Left ventricle myocardium inferior (tissue), 1 donor: ENCODE measurements at places on chromosomes 4 and X. TPM values are rescaled to one million over a fixed set of nuclear protein-coding genes. Genes with fewer than 3 reads are reported as not detected.

GRCh38 chrX:46953597-46953996 is 41.4 kb downstream of the JADE3 start:
- no peak for DNase-seq
- peaks cover 34% of the 10 kb centered on the region for H3K4me1 ChIP-seq
- H3K36me3 ChIP-seq = no peaks in the 10 kb centered on the region
- H3K27ac ChIP-seq = peak overlapping the region; percentile 44
- no peak overlapping the region for H3K4me3 ChIP-seq

- no peaks in the 10 kb centered on the region for H3K4me1 ChIP-seq
- H3K27ac ChIP-seq = no peak overlapping the region
These were observed 205.4 kb downstream of the CFAP299 start for GRCh38 chr4:80540785-80541469.

DNA sequence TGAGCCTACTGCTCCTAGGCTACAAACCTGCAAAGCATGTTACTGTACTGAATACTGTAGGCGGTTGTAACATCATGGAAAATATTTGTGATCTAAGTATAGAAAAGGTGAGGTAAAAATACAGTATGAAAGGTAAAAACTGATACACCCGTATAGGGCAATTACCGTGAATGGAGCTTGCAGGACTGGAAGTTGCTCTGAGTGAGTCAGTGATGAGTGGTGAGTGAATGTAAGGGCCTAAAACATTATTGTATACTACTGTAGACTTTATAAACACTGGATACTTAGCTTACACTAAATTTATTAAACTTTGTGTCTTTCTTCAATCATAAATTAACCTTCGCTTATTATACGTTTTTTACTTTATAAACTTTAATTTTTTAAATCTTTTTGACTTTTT is 3.7 kb downstream of the KIF4A start:
- no peak overlapping the region for H3K27ac ChIP-seq
- H3K4me3 ChIP-seq = no peak overlapping the region
- peaks cover 11% of the 10 kb centered on the region for H3K4me1 ChIP-seq
- H3K27me3 ChIP-seq = no peaks in the 10 kb centered on the region
- no peaks in the 10 kb centered on the region for H3K36me3 ChIP-seq

- DNase-seq = no peak
- no peaks in the 10 kb centered on the region for H3K4me1 ChIP-seq
- H3K4me3 ChIP-seq = no peak overlapping the region
These were observed 59.8 kb downstream of the ARSJ start for GRCh38 chr4:113919611-113920010.

- no peaks in the 10 kb centered on the region for H3K36me3 ChIP-seq
- H3K4me1 ChIP-seq = no peaks in the 10 kb centered on the region
These were observed 3.0 kb downstream of the LINC00632 start for GRCh38 chrX:140712413-140713173.

GRCh38 chrX:117996918-117997480 is 119.6 kb downstream of the KLHL13 start:
- no peaks in the 10 kb centered on the region for H3K36me3 ChIP-seq
- H3K27me3 ChIP-seq = no peaks in the 10 kb centered on the region
- H3K4me1 ChIP-seq = no peaks in the 10 kb centered on the region
- DNase-seq = no peak

DNA sequence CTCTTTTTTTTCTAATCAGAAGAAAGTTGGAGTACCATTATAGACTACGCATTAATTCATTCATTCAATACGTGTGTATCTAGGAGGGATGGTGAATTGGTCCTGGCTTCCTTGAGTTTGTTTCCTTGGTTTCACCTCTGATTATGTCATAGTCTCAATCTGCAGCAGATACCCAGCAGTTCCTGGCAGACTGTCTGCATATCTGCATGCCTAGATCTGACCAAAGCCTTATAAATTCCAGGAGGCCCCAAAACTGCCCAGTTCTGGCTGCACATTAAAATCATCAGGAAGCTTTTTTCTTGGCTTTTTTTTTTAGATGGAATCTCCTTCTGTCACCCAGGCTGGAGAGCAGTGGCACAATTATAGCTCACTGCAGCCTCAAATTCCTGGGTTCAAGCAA is 27.2 kb upstream of the SLC34A2 start:
- H3K27me3 ChIP-seq = peaks cover 58% of the 10 kb centered on the region
- H3K36me3 ChIP-seq = no peaks in the 10 kb centered on the region
- H3K4me3 ChIP-seq = no peak overlapping the region
- H3K27ac ChIP-seq = no peak overlapping the region

DNA sequence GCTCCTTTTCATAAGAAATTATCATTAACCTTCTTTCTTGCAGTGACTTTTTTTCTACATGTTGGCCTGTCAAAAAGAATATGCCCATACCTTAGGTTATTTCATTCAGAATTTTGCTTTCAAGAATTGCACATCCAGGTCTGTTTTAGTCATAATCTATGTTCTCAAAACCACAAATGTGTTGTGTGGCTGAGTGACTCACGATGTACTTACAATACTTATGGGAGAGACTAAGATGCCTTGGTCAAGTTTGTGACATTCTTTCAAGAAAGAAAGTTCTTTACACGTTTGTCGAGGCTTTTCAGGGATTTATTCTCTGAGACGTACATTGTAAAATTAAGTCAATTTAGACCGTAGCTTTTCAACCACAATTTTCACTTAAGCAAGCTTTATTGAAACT is 396.7 kb downstream of the FSTL5 start:
- no peak for DNase-seq
- H3K27me3 ChIP-seq = no peaks in the 10 kb centered on the region
- no peaks in the 10 kb centered on the region for H3K4me1 ChIP-seq
- H3K4me3 ChIP-seq = no peak overlapping the region
- H3K27ac ChIP-seq = no peak overlapping the region

- no peaks in the 10 kb centered on the region for H3K27me3 ChIP-seq
- no peak for DNase-seq
- H3K4me3 ChIP-seq = no peak overlapping the region
- H3K27ac ChIP-seq = no peak overlapping the region
These were observed 135.3 kb downstream of the SHROOM3 start for GRCh38 chr4:76570141-76570973.

COX7B2 gene
- not detected for total RNA-seq

CYBB gene
- 18.7 TPM for total RNA-seq

ZNF518B gene
- total RNA-seq = 21.7 TPM

TLR2 gene
- 2.8 TPM for total RNA-seq

SMIM43 gene
- not detected for total RNA-seq

CCSER1 gene
- total RNA-seq = 13.2 TPM
